GM20000 (cell line): ENCODE measurements at places on chromosomes 16 and 17.
A peak's percentile ranks its signal among the peaks of the same experiment; 100 is the strongest.

GRCh38 chr17:45841883-45842525 lies 2.7 kb upstream of the SPPL2C start:
- no peak for DNase-seq

- DNase-seq, result no peak
These were observed 22.3 kb upstream of the NAGS start for GRCh38 chr17:43982171-43982570.

GRCh38 chr17:68577497-68577821 lies 23.7 kb downstream of the FAM20A start:
- DNase-seq, result no peak

- DNase-seq, result no peak
These were observed 27.7 kb upstream of the CRHR1 start for GRCh38 chr17:45756266-45756991.

DNA sequence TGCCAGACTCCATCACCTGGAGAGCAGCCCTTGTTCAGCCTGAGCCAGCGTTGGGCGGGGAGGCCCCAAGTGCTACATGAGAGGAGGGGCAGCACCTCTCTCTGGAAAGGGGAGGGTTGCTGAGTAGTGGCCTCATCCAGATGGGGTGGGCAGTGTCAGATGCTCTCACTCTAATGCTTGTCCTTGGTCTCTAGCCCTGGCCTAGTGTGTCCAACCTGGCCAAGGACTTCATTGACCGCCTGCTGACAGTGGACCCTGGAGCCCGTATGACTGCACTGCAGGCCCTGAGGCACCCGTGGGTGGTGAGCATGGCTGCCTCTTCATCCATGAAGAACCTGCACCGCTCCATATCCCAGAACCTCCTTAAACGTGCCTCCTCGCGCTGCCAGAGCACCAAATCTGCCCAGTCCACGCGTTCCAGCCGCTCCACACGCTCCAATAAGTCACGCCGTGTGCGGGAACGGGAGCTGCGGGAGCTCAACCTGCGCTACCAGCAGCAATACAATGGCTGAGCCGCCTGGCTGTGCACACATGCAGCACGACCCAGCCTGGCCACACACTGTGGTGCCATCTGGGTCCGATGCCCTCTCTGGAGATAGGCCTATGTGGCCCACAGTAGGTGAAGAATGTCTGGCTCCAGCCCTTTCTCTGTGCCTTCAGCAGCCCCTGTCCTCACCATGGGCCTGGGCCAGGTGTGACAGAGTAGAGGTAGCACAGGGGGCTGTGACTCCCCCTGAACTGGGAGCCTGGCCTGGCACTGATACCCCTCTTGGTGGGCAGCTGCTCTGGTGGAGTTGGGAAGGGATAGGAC lies 4.3 kb downstream of the CTRL start:
- no peak for DNase-seq

GRCh38 chr17:57365420-57365819 lies 109.1 kb downstream of the MSI2 start:
- no peak for DNase-seq

DNA sequence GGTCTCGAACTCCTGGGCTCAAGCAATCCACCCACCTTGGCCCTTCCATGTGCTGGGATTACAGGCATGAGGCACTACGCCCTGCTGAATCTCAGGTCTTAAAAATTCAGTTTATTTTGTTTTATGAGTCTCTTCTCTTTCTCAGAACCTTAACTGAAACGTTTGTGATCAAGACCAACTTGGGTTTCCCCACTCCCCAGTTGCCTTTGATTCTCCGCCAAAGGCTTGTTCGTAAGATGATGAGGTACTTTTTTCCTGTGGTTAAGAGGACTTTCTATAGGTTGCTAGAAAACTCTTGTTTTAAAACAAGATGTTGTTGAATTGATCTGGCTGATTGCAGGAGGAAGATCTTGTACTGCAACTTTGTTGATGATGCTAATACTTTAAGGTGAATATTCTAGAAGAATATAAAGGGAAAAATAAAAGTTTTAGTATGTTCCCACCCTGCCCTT lies 11.7 kb downstream of the ABCC1 start:
- DNase-seq, result peak; percentile 78

GRCh38 chr17:46163929-46164594 lies 29.2 kb downstream of the KANSL1 start:
- DNase-seq, result no peak

DNA sequence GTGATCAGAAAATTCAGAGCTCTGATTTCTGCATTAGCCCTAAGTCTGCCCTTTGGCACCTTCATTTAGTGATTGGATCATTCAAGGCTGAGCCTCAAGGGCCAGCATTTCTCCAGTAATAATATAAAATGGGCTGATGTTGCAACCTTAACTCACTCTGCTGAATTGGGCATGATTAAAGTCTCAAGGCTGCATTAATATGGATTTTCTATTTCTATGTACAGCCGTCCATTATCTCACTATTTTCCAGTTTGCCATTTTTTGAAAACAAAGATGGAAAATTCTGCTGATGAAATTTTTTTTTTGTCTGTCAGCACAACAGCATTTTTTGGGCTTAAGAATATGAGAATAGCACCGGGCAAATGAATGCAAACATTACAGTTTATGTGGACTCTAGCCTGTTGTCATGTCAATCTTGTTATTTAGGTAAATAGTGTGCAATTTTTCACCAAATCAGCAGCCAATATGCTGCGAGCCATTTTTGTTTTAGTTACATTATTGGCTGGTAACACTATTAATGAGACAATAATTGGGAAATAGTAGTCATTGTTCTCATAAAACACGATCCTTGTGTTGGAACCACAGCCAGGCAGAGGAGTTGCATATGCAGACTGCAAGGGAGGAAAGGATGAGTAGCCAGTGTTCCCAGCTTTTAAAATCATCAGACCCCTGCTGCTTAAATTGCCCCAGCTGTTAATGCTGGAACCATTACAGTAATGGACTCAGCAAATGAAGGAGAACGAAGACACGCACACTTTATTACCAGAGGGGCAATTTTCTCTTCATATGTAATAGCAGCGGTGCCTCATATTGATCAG lies 10.5 kb downstream of the FTO start:
- no peak for DNase-seq

DNA sequence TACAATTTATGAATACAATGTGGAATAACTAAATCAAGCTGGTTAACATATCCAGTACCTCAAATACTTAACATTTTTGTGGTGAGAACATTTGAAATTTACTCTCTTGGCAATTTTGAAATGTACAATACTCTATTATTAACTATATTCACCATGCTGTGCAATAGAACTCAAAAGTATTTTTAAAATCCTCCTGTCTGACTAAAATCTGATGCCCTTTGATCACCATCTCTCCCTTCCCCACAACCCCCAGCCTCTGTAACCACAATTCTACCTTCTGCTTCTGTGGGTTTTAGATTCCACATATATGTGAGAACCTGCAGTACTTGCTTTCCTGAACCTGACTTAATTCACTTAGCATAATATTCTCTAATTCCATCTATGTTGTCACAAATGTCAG lies 71.6 kb upstream of the ALOX12 start:
- no peak for DNase-seq

DNA sequence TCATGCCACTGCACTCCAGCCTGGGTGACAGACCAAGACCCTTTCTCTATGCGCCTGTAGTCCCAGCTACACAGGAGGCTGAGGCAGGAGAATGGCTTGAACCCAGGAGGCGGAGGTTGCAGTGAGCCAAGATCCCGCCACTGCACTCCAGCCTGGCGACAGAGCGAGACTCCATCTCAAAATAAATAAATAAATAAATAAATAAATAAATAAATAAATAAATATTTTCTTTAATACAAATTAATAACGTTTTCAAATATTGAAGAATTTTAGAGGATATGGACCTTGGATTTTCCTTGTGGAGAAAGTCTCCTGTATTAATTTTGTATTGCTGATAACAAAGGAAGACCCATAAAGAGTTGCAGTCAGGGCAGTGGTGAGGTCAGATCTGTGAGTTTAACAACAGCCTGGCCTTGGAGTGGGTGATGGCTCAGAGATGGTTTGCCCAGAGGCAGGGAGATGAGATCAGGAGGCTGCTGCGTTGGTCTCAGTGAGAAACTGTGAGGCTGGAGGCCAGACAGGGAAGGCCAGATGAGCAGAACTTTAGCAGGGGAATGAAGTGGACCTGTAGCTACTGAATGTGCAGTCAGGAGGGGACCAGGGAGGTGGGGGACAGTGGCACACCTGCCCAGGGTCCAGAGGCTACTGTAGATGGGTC lies 4.4 kb upstream of the ASGR1 start:
- no peak for DNase-seq

DNA sequence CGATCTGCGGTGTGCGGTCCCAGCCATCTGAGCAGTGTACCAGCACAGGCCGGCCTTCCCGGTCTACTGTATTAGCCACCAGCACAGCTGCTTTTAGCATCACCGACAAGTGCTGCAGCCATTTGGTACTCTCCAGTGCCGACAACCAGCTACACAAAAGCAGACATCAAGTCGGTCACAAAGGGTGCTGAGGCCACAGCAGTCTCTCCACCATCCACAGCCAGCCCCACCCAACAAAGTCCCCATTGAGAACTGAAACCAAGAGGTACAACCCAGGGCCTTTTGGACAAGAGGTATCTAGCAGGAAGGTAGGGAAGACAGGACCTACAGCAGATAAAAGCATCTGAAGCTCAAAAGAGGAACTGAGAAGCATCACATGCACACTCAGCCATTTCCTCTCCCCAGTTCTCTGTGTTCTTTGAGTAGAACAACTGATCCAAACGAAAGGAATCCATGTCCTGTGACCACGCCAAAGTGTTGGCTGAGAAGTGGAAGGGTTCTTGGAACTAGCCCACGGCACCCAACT lies 9.5 kb downstream of the MTMR4 start:
- DNase-seq, result peak; percentile 83

GRCh38 chr16:49918257-49918656 lies 62.3 kb upstream of the ZNF423 start:
- no peak for DNase-seq

DNA sequence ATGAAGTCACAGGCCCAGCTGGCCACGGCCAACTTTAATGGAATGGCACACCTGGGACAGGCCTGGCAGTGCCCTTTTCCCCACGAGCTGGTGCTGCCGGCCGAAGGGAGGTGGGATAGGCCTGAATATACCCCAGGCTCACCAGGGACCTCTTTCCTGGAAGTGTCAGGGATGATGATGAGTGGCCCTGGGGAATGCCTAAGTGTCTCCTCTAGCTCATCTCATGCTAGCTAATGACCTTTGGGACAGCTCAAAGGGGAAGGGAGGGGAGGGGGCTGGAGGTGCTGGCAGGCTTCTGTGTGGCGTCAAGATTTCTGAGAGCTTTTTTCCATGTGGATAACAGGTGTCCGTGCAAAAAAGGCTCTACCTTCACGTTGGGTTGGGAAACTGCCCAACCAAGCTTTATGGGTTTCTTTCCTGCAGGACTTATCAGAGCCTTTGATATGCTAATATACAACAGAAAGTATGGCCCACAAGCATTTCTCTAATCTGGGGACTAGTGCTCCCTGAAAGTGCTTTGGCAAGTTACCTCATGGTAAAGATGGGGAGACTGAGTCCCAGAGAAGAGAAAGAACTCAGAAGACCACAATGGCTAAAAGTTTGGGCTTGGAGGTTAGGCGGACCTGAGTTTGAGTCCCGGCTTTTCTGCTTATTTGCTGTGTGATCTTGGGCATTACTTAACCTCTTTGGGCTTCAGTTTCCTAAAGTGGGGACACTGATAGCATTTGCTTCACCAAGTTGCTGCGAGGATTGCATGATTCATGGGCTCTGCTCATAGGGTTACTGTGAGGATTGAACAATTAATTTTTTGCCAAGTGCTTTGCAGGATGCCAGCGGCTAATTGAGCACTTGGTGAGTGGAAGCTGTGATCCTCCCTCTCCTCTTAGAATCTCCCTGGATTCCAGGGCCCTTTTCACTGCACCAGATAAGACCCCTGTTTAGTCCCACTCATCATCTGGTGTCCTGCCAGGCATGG lies 14.0 kb downstream of the ADGRG1 start:
- DNase-seq, result no peak

- DNase-seq, result no peak
These were observed 4.3 kb upstream of the PGS1 start for GRCh38 chr17:78374189-78374588.

- no peak for DNase-seq
These were observed 199.4 kb downstream of the AATF start for GRCh38 chr17:37148156-37148555.

- no peak for DNase-seq
These were observed 121.6 kb downstream of the PMP22 start for GRCh38 chr17:15143524-15143923.

DNA sequence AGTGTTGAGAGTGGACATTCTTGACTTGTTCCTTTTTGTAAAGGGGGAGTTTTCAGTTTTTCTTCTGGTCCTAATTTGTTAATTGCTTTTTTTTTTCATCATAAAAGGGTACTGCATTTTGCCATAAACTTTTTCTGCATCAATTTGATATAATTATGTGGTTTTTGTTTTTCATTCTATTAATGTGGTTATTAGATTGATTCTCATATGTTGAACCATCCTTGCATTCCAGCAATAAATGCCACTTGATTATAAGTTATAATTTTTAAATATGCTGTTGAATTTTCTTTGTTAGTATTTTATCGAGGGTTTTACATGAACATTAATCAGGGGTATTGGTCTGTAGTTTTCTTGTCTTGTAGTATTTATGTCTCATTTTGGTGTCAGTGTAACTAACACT lies 87.2 kb upstream of the SMIM36 start:
- DNase-seq, result no peak

GRCh38 chr16:24580665-24581064 lies 41.3 kb downstream of the RBBP6 start:
- no peak for DNase-seq

GRCh38 chr16:30761427-30761927 lies 385 bp downstream of the CFAP119 start:
- peak; percentile 68 for DNase-seq

- DNase-seq, result no peak
These were observed 191.9 kb upstream of the KCNJ16 start for GRCh38 chr17:69883120-69883519.

DNA sequence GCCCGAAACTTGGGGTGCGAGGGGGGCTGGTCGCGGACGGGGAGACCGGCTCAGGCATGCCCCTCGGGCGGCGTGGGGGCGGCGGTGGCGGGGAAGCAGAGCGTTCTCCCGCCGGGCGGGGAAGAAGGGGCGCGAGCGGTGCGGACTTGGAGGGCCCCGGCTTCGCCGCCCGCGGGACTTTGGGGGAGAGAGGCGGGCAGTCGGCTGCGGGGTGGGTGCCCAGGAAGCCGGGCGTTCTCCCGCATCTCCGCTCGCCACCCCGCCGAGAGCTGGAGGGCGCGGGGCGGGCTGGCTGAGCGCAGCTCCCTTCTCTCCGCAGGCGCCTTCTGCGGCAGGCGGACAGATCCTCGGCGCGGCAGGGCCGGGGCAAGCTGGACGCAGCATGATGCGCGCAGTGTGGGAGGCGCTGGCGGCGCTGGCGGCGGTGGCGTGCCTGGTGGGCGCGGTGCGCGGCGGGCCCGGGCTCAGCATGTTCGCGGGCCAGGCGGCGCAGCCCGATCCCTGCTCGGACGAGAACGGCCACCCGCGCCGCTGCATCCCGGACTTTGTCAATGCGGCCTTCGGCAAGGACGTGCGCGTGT lies 772 bp downstream of the NTN1 start:
- DNase-seq, result peak; percentile 67

- DNase-seq, result no peak
These were observed 5.4 kb downstream of the WBP2 start for GRCh38 chr17:75849724-75850123.

- peak; percentile 59 for DNase-seq
These were observed 328 bp downstream of the LLGL1 start for GRCh38 chr17:18225642-18226283.
